Right forelimb (tissue), 1 donor: ENCODE measurements at places on chromosomes 7 and 10.
A peak's percentile ranks its signal among the peaks of the same experiment; 100 is the strongest.

DNA sequence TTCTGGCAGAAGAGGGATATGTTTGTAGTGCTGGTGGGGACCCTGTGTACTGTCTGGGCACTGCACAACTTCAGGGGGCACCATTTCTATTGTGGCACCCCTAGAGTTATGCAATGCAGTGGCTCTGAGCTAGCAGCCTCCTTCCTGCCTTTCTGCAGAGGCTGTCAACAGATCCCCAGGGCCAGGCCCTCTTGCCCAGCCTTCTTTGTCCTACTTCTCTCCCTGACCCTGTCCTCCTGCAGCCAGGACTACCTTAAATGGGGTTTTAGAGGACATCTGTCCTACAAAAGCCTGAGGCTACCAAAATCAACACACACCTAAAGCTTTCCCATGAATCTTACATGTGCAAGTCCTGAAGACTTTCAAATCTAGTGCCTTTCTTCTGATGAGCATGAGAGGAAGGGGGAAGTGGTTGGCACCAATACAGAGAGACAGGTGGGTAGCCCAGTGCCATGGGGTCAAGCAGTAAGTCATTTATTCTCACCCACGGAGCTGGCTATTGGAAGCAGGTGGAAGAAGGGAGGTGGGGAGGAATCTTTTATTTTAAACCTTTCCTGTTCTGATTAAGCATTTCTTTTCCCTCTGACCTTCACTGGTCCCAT, 2.4 kb downstream of the SPOCK2 start:
- DNase-seq, result no peak

- no peak for DNase-seq
Observed at GRCh38 chr7:7292085-7292484, 109.7 kb downstream of the C1GALT1 start.

DNA sequence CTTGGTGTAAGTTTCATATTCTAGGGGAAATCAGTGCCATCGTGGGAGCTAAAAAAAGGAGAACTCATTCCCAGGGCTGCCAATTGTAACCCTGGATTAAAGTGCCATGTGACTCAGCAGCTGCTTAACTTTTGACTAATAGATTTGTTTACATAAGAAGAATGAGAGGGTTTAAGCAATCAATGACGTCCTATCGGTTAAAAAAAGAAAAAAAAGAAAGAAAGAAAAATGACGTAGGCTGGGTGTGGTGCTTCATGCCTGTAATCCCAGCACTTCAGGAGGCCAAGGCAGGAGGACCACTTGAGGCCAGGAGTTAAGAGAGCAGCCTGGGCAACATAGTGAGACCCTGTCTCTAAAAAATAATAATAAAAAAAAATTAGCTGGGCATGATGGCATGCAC, 116.2 kb upstream of the AFAP1L2 start:
- DNase-seq, result no peak

DNA sequence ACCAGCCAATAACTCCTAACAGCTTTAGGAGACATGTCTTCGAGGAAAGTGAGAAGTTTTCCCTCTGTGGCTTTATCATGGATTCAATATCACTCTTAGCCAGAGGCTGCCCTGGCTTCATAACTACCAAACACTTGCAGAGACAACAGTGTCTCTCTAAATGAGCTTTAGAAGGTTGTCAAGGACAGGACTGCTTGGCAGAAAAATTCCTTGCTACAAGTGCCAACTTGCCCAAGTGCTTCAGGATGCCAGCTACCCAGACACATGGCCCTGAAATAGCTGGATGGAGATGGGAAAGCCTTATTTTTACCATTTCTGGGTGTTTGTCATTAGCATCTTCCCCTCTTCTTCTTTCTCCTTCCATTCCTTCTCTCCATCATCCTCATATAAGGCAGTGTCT, 137.1 kb upstream of the MDFIC start:
- DNase-seq, result no peak

- DNase-seq, result no peak
Observed at GRCh38 chr10:18381679-18382078, 241.5 kb downstream of the CACNB2 start.

GRCh38 chr10:75538765-75539164, 107.3 kb downstream of the LRMDA start:
- no peak for DNase-seq

- no peak for DNase-seq
Observed at GRCh38 chr7:97580205-97580604, 151.7 kb upstream of the TAC1 start.

GRCh38 chr7:159125104-159125954, 19.3 kb downstream of the VIPR2 start:
- peak; percentile 28 for DNase-seq

DNA sequence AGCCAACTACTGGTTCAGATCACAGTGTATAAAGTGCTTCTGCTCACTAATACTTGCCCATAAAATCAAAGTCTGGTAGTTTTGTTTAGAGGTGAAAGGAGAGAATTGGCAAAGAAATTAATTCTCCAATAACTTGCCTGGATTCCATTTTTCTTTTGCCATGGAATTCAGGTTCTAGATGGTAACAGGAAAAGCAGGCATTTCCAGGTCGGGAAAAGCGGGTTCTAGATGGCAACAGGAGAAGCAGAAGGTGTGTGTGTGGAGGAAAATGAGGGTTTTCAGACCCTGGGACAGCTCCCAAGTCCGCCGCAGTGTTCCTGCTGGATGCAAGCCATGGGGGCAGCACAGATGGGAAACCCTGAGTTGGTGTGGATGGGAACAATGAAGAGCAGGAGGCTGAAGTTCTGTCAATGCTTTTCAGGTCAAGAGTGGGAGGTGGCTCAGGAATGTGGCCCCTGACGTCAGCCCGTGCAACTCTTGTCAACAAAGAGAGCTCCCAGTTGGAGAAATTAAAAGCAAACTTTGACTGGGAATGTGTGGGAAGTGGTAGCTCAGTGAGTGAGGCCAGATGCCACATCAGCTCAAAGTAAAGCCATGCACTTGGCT, 696.7 kb downstream of the LRMDA start:
- no peak for DNase-seq

GRCh38 chr7:24905996-24906770, 73.8 kb downstream of the OSBPL3 start:
- no peak for DNase-seq
